ENCODE measurements at places on chromosomes 7 and 10. TPM values are rescaled to one million over a fixed set of nuclear protein-coding genes. Genes with fewer than 3 reads are reported as not detected.
A peak's percentile ranks its signal among the peaks of the same experiment; 100 is the strongest.

DNA sequence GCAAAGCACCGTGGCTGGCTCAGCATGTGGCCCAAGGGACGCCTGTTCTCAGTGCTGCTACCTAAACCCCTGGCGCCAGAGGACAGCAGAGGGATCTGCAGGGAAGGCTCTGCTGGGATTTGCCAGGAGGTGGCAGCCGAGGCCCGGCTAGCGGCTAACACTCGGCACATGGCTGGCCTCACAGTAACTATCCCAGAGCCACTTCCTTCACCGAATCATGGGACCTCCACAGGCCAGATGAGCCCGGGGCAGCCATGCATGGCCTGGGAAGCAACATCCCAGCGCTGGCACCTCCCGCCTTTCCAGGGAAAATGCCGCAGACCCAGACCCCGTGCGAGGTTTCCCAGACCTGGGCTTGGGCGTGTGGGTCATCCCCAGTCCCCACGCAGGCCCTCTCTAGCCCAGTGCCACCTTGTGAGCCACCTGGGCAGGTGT is 36.4 kb downstream of the DPYSL4 start:
- peak; percentile 86 for DNase-seq

DNA sequence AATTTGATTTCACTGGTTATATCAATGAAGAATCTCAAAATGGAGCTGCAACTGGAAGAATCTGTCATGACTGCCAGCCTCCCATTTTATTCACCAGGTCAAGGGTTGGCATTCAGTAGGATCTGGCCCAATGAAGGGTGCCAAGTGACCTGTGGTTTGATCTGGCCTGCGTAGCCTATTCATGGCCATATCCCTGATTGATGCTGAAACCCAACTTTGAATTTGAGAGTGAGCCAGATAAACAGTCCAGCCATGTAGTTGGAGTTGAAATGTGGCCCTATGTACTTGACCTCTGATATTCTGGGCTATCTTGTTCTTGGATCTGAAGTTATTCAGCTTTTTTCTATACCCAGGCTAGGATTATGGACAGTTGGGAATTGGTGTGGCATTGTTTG is 1.5 kb downstream of the MKLN1 start:
- DNase-seq, result no peak

- DNase-seq, result no peak
These were observed 35.1 kb downstream of the SDK1 start for GRCh38 chr7:3336042-3336665.

GRCh38 chr7:79420464-79420863 is 33.0 kb downstream of the MAGI2 start:
- peak; percentile 92 for DNase-seq

GRCh38 chr10:62852961-62853702 is 37.0 kb upstream of the EGR2 start:
- no peak for DNase-seq

- peak; percentile 96 for DNase-seq
These were observed 31.2 kb downstream of the PRTFDC1 start for GRCh38 chr10:24920907-24921881.

GRCh38 chr10:77186936-77187335 is 450.7 kb downstream of the KCNMA1 start:
- DNase-seq, result peak; percentile 52

- DNase-seq, result no peak
These were observed 252.8 kb downstream of the ZMYND11 start for GRCh38 chr10:387909-388660.

- peak; percentile 73 for DNase-seq
These were observed 208.7 kb upstream of the ZNF32 start for GRCh38 chr10:43857206-43857930.

GRCh38 chr10:52027055-52027705 is 286.9 kb upstream of the DKK1 start:
- no peak for DNase-seq

DNA sequence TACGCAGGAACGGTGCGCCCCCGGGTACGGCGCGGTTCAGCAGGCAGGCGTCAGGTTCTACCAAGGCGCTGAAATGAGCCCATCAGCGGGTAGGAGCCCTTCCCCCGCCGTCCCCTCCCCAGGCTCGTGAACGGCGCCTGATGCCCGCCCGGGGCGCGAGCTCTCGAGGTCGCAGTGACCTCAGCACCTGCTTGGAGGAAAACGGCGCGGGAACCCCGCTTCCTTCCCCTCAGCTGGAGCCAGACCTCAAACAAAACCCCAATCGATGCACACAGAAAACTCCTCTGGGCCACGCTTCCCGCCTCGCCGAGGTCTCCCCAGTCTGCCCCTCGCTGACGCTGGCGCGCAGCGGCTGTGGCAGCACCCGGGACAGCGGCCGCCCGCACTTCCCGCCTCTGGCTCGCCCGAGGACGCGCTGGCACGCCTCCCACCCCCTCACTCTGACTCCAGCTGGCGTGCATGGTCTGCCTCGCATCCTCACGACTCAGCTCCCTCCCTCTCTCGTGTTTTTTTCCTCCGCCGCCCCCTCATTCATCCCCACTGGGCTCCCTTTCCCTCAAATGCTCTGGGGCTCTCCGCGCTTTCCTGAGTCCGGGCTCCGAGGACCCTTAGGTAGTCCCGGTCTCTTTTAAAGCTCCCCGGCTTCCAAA is 514 bp upstream of the GAD2 start:
- DNase-seq, result no peak

DNA sequence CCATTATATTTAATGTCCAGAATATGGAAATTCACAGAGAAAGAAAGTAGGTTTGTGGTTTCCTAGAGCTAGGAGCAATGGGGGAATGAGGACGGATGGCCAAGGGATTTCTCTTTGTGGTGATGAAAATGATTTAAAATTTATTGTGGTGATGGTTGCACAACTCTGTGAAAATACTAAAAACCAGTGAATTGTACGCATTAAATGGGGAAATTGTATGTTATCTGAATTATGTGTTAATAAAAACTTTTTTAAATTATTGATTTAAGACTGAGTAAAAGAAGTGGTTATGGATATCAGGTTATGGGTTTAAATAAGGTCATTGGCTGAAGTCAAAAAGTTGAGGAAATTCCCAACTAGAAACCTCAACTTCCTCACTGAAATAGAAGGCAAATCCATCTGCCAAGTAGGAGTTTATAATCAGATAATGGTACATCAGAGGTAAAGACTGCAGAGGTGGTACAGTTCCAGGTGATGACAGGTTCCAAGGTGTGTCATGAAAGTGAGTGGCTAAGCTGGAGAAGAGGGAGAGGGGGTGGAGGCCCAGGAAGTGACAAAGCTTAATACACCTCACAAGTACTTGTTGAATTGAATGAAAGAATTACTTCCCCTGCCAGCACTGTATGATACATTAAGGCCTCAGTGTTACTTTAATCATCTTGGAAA is 68.9 kb upstream of the CCDC71L start:
- no peak for DNase-seq

DNA sequence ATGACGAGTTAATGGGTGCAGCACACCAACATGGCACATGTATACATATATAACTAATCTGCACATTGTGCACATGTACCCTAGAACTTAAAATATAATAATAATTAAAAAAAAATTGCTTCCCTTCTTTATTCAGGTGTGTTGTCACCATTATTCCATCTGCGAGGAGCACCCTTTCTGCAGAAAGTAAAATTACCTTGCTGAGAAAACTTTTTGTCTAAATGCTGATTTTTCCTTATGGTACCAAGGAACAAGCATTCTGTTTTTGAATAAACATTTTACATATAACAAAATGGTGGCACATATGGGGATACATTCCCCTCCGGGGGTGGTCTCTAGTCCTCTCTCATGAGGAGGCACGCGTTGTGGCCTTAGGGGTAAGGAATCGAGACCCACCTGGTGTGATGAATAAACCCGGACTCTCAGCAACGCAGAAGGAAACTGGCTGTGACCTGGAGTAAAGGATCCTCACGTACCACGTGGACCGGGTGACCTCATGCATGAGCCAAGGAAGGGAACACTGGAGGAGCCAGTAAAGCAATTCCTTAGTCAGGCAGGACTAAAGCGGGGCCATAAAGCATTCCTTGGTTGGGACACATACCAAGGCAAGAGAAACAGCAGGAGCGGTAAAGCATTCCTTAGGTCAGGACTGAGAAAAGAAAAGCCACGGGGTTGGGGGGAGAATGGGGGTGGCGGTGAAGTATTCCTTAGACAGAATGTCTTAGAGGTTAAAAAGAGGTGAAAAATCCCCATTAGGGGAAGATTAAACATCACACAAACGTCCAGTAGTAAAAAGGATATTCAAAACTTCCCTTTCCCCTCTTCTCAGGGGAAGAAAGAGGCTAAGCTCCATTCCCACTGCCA is 20.8 kb upstream of the OPTN start:
- no peak for DNase-seq

GRCh38 chr10:110837418-110838171 is 34.1 kb upstream of the PDCD4 start:
- DNase-seq, result no peak

DNA sequence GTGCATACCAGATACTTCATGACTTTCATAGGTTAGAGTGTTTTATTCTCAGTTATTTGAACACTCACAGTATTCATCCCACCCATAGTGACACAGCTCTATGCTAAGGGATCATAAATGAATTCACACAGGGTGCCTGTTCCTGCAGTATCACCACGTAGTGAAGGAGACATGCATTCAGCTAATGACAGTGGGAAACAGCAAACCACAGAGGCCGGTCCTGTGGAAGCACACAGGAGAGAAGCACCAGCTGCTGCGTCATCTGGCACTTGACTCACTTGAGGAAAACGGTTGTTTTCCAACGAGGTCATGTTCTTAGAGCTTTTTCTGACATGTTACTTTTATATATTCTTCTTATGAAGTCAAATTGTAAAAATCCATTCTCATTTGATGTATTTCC is 73.0 kb downstream of the UBE3C start:
- peak; percentile 12 for DNase-seq

DNA sequence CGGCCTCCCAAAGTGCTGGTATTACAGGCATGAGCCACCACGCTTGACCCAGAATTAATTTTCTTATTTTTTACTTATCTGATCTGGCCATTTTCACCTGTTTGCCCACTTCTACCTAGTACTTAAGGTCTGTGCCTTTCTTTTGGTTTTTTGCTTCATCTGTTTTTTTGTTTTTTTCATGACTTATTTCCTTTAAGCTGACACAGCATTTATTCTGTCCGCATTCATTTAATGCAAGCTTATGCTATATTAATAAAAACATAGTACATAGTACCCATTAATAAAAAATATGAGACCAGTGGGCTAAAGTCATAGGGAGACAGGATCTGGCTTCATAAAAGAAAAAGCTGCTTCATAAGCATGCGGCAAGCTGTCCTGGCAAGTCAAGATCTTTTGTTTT is 205.4 kb downstream of the ZEB1 start:
- no peak for DNase-seq

The STAMBPL1 gene
- 44.9 TPM for total RNA-seq

The SAP25 gene
- total RNA-seq, result not detected

The TMEM139 gene
- total RNA-seq, result not detected

Measured in HFFc6 (cell line).